Epithelial cell of prostate (primary cell): ENCODE measurements at places on chromosomes 7 and 10.

- DNase-seq = no peak
Observed at GRCh38 chr7:82897500-82897899, 265.2 kb downstream of the PCLO start.

GRCh38 chr10:107966826-107967225, 802.3 kb upstream of the SORCS1 start:
- DNase-seq = no peak

GRCh38 chr7:116786791-116787443, 75.5 kb upstream of the CAPZA2 start:
- no peak for DNase-seq

DNA sequence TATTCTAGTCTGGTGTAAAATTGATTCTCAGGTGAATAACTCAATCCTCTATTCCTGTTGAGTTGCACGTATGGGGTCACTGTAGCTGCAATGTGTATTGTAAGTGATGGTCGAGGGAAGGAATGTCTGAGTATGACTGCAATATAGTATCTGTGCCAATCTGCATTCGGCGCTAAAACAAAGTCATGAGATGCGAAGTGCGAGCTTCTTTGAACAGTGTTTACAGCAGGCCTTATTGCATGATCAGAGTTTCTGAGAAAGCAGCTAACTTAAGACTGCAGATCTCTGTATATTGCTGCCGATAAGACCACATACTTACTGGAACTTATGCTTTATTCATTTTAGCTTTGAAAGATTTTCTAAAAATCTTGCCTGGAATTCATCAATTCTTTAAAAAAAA, 341.7 kb upstream of the BMPER start:
- DNase-seq = no peak

DNA sequence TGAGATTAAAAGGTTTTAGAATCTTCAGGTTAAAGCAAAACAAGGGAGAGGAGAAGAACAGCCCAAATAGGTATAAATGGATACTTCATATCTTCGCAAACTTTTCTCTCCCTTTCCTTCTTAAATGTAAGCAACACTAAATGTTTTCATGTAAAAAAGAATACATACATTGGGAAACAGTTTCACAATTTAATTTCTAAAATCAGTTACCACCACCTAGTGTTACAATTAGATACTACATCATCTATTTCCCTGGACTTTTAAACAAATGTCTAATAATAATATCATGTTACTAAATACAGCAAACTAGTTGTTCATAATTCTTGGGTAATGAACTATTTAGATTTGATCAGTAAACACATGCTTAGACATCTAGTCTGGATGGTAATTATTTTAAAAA, 35.8 kb downstream of the MINDY3 start:
- no peak for DNase-seq

DNA sequence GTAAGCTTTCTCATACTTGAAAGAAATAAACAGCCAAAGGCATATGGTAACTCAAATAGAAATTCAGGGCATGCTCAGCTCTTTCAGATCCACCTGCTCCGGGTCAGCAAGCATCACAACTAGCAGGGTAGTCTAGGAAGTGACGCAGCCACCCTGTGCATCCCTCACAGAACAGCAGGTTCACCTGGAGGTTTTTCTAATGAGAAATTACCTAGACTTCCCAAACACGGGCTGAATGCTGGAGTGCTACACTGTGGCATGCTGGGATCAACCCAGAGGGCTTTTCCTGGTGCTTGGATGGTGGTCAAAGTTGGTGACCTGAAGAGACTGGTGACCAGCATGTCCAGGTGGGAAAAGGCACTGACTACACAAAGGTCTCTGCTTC, 66.8 kb upstream of the DNAJB6 start:
- DNase-seq = no peak

- DNase-seq = no peak
Observed at GRCh38 chr10:95573964-95574604, 12.9 kb upstream of the SORBS1 start.

- DNase-seq = peak; percentile 37
Observed at GRCh38 chr10:30803892-30804322, 174.4 kb upstream of the LYZL2 start.

DNA sequence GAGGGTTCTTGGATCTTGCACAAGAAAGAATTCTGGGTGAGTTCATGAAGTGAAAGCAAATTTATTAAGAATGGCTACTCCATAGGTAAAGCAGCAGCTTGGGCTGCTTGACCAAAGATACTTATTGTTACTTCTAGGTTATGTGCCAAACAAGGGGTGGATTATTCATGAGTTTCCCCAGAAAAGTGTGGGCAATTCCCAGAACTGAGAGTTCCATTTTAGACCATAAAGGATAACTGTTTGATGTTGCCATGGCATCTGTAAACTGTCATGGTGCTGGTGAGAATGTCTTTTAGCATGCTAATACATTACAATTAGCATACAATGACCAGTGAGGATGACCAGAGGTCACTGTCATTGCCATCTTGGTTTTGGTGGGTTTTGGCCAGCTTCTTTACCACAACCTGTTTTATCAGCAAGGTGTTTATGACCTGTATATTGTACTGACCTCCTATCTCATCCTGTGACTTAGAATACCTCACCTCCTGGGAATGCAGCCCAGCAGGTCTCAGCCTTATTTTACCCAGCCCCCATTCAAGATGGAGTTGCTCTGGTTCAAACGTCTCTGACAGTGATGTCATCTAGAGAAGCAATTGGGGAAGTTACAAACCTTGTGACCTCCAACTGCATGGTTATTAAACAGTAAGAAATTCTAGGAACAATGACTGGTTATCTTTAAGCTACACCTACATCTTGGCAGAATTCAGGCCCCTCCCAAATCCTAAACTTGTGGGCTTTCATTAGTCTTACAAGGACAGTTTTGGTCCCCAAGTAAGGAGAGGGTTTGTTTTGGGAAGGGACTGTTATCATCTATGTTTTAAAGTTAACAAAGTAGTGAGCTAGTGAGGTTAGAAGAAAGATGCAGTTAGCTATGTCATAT, 48.0 kb upstream of the INHBA start:
- no peak for DNase-seq

- DNase-seq = no peak
Observed at GRCh38 chr7:140745266-140746058, 49.0 kb downstream of the NDUFB2 start.

DNA sequence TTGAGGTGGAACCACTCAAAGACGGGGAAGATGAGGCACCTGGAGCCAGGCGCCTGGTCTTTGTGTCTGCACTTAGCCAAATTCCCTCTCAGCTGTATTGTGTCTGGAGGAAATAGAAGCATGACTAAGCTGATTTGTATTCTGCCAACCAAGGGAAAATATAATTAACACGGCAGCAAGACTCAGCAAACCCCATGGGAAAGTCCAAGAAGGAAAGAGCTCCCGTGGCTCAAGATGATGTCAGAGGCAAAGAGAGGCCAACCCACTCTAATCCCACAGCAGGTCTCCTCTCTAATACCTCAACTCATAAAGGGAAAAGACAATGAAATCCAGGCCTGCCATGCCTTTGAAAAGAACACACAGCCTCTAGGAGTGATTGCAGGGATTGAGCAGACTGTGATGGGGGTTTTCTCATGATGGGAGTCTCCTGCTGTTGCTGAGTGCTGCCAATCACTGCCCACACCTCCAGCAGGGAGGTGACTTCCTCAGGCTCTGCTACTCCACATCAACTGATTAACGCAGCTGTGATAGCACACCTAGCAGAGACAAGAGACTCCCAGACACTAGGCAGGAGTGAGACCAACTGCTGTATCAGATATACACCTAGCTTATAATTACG, 255.5 kb upstream of the C7orf33 start:
- DNase-seq = peak; percentile 84

GRCh38 chr10:33055625-33056024, 97.6 kb upstream of the ITGB1 start:
- DNase-seq = no peak

DNA sequence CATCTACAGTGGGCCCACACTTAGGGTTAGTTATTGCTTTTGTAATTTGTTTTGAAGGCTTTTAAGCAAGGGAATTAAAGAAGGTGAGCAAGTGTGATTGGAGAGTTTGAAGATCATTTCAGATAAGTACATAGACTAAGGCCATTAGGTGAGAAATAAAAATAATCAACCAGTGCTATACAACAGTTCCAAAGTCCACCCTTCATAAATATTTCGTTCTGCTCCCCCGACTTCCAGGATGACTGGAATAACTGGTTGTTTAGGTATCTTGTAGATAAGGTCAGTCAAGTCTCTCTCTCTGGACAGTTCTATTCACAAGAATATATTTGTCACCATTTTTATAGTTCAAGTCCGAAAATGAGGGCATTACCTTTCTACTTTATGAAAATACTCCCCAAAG, 98.0 kb upstream of the MBL2 start:
- DNase-seq = no peak

DNA sequence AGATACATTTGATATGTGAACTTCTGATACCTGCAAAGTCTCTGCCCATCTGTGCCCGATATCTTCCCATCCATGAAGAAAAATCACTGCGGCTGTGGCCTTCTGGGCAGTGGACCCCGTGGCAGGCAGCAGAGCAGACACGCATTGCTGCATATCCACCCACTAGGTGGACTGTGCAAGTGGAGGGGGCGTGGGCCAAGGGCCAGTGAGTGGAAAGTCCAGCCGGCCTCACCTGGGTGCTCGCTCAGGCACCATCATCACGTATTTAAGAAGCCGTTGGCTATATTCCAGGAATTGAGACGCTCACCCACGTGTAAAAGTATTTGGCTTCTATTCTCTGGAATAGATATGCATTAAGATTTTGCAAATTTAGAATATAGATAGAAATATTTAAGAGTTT, 30.8 kb upstream of the SLC13A1 start:
- no peak for DNase-seq

DNA sequence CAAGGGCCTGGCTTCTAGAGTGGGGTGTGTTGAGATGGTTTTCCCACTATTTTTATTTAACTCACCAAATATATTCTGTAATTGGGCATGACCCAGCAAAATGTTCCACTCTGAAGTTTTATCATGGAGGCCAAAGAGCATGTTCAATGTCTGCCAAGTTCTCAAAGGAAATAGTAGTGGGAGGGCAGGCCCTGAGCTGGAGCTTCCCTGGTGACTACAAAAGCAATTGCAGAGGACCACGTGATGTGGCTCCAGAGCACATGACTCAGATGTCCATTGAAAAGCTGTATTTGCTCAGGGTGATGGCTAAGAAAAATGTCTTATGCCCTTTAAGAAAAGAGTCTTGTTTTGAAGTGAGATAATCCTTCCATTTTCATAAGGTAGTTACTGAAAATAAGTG, 1024.8 kb downstream of the LRMDA start:
- no peak for DNase-seq

DNA sequence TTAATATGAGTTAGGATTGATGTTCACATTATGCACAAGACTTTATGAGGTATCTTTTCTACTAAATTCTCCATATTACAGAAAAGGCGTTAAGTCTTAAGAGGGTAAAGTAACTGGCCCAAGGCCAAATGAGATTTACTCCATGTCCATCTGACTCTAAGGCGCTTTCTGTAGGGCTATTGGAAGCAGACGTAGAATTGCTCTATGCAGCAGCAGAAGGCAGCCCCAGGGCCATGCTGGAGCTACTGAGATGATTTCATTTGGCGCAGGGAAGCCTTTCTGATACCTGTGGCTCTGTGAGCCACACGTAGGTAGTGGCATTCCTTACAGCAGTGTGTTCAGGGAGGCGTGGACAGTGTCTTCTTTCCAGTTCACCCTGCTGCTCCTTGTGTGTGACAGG, 133.1 kb downstream of the SH2D4B start:
- no peak for DNase-seq

DNA sequence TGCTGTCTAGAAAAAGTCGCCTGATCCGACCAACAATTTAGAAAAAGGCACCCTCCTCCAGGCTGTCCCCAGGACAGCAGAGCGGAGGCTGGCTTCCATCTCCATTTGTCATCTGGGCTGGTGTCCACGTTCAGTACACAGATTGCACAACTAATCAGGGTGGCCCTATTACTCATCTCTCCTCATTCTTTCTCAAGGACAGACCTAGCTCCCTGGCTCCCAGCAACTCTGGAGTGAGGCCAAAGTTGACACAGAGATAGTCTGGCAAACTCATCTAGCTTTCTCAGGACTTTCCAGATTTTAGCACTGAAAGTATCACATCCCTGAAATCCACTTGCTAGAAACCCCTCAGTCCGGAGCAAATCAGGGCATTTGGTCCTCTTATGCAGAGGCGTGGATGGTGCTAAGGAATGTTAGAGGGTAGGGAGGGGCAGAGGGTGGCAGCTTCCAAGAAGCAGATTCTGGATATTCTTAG, 75.1 kb downstream of the DNAH11 start:
- DNase-seq = peak; percentile 55

DNA sequence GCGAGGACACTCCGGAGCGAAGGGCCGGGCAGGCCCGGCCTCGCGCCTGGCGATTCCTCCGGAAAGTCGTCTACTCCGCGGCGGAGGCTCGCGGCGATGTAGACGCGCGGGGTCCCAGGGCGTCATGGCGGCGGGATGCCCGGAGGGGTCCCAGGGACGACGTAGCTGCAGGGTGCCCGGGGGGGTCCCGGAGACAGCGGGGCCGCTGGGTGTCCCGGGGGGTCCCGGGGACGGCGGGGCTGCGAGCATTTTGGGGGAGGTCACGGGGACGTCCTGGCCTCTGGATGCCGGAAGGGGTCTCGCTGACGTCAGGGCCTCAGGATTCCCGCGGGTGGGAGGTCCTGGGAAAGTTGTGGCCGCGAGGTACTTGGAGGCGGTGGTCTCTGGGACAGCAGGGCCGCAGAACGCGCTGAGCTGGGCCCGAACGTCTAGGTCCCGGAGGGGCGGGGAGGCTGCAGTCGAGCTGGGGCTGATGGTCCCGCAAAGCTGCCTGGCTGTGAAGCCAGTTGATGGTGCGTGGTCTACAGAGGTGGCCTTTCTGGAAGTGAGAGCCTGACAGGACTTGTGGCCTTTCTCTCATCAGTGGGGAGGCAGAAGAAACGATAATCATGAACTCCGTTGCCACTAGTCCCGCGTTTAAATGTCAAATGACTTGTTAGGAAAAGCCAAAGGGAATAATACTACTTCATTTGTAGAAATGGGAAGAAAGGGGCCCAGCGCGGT, 637 bp downstream of the HSPA14 start:
- no peak for DNase-seq

GRCh38 chr10:113385021-113385999, 167.5 kb upstream of the HABP2 start:
- DNase-seq = peak; percentile 16
